Liver (tissue), 10 donors: ENCODE measurements at places on chromosomes 5 and 9. TPM values are rescaled to one million over a fixed set of nuclear protein-coding genes. Genes with fewer than 3 reads are reported as not detected.
A peak's percentile ranks its signal among the peaks of the same experiment; 100 is the strongest.

Gene ENTREP1
- 0.14 TPM for polyA plus RNA-seq

Gene DAB2IP
- 7.8 TPM for polyA plus RNA-seq

DNA sequence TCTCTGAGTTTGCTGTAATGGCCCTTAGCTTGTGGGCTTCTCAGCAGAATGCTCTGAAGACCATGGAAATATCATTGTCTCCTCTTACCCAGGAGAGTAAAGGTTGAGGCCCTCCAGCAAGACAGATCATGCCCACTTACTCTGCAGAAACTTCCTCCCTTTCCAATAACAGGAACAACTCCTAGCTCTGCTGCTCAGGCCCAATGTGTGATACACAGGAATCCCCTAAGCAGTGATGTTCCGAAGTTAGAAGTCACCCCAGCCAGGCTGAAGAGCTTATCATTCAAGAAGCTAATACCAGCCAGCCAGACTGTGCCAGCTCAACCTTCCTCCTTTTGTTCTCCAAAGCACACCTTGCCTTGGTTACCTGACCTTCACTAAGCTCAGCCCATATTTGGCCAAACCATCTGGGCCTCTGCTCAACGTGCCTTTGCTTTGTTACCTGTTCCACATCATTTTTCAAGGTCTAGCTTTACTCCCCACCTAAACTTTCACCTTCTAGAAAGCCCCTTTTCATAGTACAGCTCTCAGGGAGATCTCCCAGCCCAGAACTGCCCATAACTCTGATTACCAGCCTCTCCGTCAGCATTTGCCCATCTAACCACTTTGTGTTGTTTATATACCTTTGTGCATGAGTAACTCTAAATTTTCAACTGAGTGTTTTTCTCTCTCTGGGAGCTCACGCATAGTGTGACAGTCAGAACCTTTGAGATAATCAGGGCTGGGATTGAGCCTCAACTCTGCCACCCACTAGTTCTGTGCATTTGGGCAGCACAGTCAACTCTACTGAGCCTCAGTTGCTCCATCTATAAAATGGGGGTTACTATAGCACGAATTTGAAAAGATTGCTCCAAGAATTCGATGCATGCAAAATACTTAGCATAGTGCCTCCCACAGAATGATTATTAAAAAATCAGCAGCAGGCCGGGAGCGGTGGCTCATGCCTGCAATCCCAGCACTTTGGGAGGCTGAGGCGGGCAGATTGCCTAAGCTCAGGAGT lies 107.6 kb upstream of the CPEB4 start:
- no peaks in the 10 kb centered on the region for H3K27me3 ChIP-seq
- DNase-seq, result no peak
- H3K4me3 ChIP-seq, result no peak overlapping the region
- no peaks in the 10 kb centered on the region for H3K4me1 ChIP-seq

GRCh38 chr5:34656001-34656699 lies at the start of gene RAI14:
TSS of gene RAI14 (plus strand) at chr5:34656328. CDS start at chr5:34686920, 30,592 bp downstream.
- no peaks in the 10 kb centered on the region for H3K27me3 ChIP-seq
- H3K36me3 ChIP-seq, result no peaks in the 10 kb centered on the region
- H3K27ac ChIP-seq, result peak within 1 kb of the TSS; percentile 96
- H3K4me3 ChIP-seq, result peak within 1 kb of the TSS; percentile 74
- DNase-seq, result peak; percentile 70

- H3K36me3 ChIP-seq, result no peaks in the 10 kb centered on the region
- no peaks in the 10 kb centered on the region for H3K4me1 ChIP-seq
- DNase-seq, result no peak
Observed at GRCh38 chr9:16143947-16144890, 591.4 kb downstream of the CCDC171 start.
